ENCODE measurements at places on chromosomes 3 and 15.

GRCh38 chr3:112802338-112802737 is 44.3 kb downstream of the CD200R1L start:
- no peak for DNase-seq

GRCh38 chr3:103048068-103048722 is 613.4 kb downstream of the ZPLD1 start:
- no peak for DNase-seq

GRCh38 chr15:98753726-98754656 is 105.7 kb downstream of the IGF1R start:
- no peak for DNase-seq

DNA sequence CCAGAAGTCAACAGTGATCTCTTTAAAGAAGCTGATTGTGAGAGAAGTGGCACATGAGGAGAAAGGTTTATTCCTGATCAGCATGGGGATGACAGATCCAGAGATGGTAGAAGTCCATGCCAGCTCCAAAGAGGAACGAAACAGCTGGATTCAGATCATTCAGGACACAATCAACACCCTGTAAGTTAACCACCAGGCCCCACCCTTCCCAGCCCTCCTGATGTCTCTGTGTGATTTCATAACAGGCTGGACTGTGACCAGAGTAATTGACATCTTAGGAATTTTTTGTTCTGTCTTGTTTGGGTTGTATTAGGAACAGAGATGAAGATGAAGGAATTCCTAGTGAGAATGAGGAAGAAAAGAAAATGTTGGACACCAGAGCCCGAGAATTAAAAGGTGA is 67.7 kb downstream of the KLHL25 start:
- DNase-seq: no peak

DNA sequence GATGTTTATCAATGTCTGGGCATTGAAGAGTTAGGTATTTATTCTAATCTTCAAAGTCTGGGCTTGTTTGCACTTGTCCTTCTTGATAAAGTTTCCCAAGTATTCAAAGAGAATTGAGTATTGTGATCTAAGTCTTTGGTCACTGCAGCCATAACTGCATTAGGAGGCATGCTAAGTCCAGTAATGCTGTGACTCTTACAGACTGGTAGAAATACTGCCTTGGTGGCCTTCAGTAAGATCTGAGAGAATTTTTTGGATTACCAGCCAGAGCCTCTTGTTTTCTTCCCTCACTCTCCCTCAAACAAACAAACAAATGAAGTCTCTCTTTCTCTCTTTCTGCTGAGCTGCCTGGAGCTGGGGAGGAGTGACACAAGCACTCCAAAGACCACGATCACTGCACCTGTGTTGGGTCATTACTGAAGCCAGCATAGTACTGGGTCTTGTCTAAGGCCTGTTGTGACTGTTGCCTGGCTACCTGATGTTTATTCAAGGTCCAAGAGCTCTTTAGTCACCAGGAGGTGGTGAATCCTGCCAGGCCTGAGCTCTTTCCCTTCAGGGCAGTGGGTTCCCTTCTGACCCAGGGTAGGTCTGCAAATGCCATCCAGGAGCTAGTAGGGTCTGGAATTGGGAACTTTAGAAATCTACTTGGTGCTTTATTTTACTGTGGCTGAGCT is 14.8 kb upstream of the RBP2 start:
- DNase-seq: no peak

- DNase-seq: no peak
These were observed 80.3 kb upstream of the PRTG start for GRCh38 chr15:55823191-55823670.

DNA sequence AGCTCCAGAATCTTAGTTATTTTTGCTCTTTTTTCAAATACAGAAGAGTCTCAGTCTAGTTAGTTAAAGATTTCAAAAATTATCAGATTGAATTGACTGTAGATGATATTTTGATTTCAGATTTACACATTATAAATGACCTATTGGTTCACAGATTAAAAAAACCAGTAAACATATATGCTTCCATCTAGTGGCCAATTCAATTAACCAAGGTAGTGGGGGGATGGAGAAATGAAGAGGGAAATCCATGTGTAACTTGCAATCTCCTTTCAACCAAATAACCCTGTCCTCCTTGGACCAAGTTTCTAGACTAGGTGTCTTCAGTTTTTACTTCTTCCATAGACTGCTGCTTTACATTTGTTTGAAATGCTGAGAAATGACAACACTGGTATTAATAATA is 789.8 kb downstream of the ROBO1 start:
- DNase-seq: no peak

DNA sequence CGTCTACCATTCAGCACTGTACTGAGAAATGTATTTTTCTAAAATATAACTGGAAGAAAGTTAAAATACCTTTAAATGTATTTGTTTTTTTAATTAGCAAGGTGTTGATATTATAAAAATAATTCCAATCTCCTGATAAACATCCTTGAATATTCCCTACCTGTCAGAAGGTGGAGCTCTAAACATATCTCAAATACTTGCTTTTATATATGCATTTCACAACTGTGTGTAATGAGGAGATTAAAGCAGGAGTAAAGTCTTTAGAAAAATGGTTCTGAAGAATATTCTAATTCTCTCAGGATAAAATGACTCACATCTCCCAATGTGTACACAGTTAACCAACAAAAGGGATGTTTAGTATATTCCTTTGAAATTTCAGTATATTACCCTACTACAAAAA is 422.7 kb downstream of the PLCL2 start:
- no peak for DNase-seq

DNA sequence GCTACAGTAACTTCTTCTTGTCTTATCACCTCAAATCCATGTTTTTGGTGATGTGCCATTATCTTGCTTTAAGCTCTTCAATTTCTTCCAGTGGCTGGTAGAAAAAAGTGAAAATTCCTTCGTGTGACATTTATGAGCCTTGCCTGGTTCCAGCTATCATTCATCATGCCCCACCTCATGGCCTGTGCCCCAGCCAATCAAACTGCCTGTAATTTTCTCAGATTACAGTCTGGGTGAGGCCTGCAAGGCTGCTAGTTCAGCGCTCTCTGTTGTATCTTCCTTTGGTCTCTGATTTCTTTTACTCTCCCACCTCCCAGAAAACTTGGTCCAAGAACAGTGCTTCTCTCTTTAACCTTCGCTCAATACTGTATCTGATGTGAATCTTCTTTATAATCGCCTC is 249.3 kb upstream of the ZNF717 start:
- DNase-seq: no peak

DNA sequence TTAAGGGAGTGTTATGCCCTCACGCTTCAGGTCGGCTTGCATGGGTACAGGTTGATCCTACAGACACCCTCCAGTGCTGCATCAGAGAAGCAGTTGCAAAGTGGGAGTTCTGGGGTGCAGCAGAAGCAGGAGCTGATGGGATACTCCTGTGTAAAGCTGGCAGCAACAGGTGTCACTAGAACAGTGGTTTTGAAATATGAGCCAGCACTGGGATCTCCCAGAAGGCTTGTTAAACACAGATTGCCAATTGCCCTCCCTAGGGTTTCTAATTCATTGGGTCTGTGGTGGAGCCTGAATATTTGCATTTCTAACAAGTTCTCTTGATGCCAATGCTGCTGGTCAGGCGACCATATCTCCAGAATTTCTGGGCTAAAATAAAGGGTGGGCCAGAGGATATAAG is 350.4 kb downstream of the CLSTN2 start:
- DNase-seq: peak; percentile 20
